ENCODE measurements at places on chromosomes 13 and 19.

DNA sequence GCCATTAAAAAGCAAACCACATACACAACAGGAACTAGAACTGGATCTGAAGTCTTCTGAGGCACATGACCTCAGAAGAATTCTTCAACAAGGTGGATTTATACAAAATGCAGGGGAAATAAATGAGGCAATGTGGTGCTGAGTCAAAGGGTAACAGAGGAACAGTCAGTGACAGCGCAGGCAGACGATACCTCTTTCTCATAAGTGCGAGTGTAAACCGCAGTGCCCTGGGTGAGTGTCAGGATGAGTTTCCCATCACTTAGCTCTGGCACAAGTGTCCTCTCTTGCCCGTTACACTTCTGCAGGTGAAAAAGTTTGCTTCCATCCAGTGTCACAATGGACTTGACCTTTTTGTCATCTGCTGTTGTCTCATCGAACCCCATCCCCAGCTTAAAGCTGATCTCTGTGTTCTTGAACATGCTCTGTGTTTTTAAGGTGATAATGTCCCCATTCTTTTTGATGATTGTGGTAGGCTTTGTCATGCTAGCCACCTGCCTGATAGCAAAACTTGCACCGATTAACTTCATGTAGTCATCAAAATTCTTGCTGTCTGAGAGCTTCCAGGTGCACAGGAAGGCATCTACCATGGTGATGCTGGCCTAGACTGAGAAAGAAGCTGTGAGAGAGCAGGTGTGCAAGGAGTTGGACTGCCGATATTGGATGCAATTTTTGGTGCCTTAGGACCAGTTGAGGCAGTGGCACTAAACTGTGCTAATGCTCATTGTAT lies 97.3 kb downstream of the AKAP11 start:
- no peak for DNase-seq

DNA sequence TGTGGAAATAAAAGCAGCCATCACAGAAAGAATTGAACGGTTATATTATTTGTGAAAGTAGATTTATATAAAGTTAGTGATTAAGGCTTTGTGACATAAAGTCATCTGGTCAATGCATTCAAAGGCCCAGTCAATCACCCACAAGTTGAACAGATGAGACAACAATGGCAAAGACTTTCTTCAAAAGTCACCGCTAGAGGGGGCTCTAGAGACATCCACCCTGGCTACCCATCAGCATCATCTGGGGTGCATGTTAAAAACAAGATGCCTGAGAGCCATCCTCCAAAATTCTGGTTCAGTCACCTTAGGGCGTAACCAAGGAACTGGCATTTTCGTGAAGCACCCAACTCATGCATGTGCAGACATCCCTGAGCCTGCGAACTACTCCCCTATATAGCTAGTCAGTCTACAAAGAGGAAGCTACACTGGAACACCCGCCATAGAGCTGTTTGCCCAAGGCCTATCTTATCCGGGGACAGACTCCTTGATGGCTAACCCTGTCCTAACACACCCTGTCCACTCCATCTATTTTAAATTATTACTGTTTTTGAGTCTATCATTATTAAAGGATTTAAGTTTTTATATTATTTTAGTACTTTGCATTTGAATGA lies 970.5 kb downstream of the UQCRFS1 start:
- DNase-seq, result peak; percentile 2

GRCh38 chr13:74087357-74087756 lies 46.8 kb downstream of the KLF12 start:
- DNase-seq, result no peak

GRCh38 chr13:36858290-36858689 lies 39.3 kb downstream of the RFXAP start:
- DNase-seq, result peak; percentile 29

- DNase-seq, result peak; percentile 78
Observed at GRCh38 chr19:8592231-8593009, 15.2 kb upstream of the MYO1F start.

GRCh38 chr13:68523838-68524424 lies 1293.8 kb upstream of the PCDH9 start:
- no peak for DNase-seq

DNA sequence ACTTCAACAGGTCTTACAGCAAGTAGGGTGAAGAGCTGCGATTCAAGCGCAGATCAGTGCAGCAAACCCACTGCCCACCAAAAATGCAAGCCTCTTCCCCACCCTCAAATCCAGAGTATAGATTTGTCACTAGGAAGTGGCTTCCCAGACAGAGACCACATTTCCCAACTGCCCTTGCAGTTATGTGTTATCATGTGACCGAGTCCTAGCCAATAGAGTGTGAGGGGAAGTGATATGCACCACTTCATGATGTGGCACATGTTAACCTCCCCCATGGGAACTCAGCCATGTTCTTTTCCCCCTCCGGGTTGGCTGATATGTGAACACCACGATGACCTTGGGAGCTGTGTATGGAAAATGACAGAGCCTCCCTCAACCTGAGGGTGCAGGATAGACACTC lies 50.8 kb downstream of the MBD3L2B start:
- no peak for DNase-seq

DNA sequence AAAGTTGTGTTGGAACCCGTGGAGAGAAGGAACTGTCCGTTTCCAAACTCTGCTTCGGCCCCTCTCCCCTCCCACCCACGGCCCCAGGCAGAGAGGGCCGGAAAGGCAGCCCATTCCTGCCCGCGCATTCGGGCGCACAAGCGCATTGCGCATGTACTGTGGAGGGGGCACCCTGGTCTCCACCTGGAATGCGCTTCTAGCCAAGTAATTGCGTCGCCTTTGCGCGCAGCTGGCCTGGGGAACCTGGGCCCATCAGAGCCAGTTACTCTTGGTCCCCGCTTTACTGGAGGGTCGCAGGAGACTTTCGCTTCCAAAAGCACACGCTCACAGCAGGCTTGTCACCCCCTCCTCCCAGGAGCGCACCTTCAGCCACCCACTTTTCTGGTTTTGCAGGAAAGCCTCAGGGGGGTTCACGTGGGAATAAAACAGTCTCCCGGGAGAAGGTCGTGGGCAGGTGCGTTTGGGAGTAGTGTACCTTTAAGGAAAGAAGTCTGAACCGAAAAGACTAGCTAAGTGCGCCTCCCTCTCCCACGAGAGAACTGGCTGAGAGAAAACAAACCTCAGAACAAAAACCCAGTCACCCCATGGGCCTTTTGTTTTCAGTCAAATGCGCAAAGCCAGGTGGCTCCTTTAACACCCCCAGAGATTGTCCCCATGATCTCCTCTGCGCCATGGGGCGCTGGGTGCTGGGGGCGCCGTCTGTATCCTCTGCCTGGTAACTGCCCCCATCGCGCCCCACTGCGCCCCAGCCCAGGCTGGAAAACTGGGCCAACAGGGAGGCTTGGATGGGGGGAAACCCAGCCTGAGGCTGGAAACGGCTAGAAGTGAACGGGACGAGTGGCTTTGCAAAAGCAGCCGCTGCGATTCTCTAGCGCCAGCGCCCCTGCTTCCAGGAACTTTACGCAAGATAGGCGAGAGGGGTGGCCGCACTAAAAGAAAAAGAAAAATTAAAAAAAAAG lies 28.5 kb downstream of the GSX1 start:
- DNase-seq, result no peak

- DNase-seq, result no peak
Observed at GRCh38 chr13:50948601-50949000, 39.0 kb downstream of the RNASEH2B start.

GRCh38 chr19:6736917-6737283 lies 480 bp downstream of the GPR108 start:
- peak; percentile 64 for DNase-seq

GRCh38 chr13:62207388-62207787 lies 791.7 kb upstream of the PCDH20 start:
- no peak for DNase-seq

DNA sequence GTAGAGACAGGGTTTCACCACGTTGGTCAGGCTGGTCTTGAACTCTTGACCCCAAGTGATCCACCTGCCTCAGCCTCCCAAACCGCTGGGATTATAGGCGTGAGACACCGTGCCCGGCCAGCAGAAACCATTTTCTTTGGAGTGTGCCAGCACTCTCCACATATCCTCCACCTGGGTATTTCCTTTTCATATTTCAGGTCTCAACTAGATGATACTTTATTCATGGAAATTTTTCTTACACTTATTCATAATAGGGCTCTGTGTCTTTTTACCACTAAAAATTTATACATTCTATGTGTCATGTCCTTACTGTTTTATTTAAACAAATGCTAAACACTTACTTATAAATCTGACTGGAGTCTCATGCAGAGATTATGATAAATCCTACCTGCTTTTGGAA lies 305.9 kb downstream of the PCDH20 start:
- no peak for DNase-seq

GRCh38 chr13:51879133-51879532 lies 17.4 kb downstream of the CCDC70 start:
- DNase-seq, result no peak

DNA sequence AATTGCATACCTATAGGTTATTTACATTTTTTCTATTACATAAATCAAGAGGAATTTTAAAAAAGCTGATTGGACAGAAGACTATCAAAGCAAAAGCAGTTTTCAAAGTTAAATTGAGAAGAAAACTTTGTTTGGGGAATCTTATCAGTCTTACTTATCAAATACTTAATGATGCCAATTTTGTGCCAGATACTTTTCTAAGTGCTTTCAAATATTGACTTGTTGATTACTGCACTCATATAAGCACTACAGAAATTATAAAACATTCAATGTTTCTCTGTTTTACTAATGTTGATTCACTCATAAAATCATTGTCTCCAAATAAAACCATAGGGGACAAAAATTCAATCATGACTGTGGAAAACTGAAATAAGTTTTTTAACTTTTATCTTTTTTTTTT lies 36.2 kb downstream of the PCDH9 start:
- DNase-seq, result no peak

- DNase-seq, result no peak
Observed at GRCh38 chr19:844546-844971, 3.8 kb downstream of the PRTN3 start.

- DNase-seq, result no peak
Observed at GRCh38 chr19:14686411-14686810, 3.4 kb upstream of the ZNF333 start.

DNA sequence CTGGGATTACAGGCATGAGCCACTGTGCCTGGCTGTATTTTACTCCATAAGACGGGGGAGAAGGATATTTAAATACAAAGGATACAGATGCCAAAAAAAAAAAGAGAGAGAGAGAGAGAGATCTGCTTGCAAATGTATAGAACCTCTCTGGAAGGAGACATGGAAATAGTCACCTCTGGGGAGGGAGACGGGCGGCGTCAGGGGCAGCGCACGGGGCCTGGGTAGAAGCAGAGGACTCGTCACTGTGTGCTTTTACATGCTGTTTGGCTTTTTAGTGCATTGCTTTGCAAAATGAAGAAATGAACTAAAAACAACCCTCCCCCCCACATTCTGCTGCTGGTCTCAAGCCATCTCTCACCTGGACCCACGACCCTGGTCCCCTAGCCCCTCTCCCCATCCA lies 4.8 kb upstream of the ZNF653 start:
- DNase-seq, result no peak

DNA sequence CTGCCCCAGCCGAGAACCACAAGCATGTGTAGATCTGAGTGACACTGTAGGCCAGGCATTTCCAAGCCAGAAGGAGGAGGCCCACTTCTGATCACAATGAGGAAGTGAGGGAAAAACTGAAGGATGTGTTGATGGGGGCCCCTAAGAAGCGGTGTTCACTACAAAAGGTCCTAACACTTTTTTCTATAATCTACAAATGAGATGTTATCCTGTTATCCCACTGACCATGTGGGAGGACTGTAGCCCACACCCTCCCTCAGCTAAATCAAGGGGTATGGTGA lies 99.0 kb upstream of the MCF2L start:
- no peak for DNase-seq

DNA sequence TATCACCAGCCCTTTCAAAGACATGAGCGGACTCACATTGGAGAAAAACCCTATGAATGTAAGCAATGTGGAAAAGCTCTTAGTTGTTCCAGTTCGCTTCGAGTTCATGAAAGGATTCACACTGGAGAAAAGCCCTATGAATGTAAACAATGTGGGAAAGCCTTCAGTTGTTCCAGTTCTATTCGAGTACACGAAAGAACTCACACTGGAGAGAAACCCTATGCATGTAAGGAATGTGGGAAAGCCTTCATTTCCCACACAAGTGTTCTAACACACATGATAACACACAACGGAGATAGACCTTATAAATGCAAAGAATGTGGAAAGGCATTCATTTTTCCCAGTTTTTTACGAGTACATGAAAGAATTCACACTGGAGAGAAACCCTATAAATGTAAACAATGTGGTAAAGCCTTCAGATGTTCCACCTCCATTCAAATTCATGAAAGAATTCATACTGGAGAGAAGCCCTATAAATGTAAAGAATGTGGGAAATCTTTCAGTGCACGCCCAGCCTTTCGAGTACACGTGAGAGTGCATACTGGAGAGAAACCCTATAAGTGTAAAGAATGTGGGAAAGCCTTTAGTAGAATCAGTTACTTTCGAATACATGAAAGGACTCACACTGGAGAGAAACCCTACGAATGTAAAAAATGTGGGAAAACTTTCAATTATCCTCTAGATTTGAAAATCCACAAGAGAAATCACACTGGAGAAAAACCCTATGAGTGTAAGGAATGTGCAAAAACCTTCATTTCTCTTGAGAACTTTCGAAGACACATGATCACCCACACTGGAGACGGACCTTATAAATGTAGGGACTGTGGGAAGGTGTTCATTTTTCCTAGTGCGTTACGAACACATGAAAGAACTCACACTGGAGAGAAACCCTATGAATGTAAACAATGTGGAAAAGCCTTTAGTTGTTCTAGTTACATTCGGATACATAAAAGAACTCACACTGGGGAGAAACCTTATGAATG lies 17.6 kb downstream of the ZNF791 start:
- no peak for DNase-seq

- DNase-seq, result no peak
Observed at GRCh38 chr13:27583645-27584044, 36.7 kb downstream of the LNX2 start.

DNA sequence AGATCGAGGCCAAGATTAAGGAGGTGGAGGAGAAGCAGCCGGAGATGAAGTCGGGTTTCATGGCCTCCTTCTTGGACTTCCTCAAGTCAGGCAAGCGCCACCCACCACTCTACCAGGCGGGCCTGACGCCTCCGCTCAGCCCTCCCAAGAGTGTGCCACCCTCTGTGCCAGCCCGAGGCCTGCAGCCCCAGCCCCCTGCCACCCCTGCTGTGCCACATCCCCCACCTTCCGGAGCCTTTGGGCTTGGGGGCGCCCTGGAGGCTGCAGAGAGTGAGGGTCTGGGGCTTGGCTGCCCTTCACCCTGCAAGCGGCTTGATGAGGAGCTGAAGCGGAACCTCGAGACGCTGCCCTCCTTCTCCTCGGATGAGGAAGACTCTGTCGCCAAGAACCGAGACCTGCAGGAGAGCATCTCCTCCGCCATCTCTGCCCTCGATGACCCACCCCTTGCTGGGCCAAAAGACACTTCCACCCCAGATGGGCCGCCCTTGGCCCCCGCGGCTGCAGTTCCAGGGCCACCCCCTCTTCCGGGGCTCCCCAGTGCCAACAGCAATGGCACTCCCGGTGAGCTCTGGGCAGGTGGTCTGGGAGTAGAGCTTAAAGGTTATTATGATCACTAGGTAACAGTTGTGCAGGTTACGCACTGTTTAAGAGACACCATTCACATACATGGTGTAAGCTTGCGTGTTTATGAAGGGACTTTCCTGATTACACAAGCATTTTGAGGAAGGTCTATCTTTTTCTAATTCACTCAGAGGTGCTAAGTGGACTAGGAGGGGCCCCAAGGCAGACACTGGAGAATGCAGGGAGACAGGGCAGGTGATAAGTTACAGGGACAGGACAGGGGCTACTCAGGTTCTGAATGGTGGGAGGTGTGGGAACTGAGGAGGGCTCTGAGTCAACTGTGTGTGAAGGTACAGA lies 8.7 kb downstream of the PRR12 start:
- DNase-seq, result no peak

- no peak for DNase-seq
Observed at GRCh38 chr13:40790154-40790616, 774 bp downstream of the SLC25A15 start.
